Stimulated activated CD4-positive, alpha-beta T cell treated with anti-CD3 and anti-CD28 coated beads, Interleukin-4, amount 100 ng/mL, for 1 hour (primary cell): ENCODE measurements at places on chromosomes 3 and 15.

DNA sequence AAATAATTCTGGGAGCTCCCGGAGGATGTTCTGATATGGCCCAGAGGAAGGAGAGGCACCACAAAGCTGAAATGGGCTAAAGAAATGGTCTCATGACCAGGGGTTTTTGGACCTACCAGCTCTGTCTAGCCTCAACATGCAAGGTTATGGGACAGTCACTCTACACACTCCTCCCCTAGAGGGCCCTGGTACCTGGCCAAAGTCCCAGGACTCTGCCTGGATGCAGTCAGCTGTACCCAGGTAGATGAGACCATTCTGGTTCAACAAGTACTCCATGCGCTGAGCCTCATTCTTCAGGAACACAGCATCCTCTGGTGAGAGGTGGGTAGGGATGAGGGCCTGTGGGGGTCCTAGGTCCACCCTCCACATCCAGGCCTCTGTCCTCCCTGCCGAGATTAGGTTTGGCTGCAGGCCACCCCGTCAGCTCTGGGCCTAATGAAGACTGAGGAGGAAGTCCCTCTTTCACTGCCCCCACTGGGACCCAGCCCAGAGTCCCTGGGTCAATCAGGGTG, 9.5 kb downstream of the EPB42 start:
- DNase-seq: no peak

GRCh38 chr15:88814393-88814792, 11.2 kb downstream of the ACAN start:
- DNase-seq: no peak

GRCh38 chr3:51328206-51328605, 56.9 kb upstream of the MANF start:
- no peak for DNase-seq

DNA sequence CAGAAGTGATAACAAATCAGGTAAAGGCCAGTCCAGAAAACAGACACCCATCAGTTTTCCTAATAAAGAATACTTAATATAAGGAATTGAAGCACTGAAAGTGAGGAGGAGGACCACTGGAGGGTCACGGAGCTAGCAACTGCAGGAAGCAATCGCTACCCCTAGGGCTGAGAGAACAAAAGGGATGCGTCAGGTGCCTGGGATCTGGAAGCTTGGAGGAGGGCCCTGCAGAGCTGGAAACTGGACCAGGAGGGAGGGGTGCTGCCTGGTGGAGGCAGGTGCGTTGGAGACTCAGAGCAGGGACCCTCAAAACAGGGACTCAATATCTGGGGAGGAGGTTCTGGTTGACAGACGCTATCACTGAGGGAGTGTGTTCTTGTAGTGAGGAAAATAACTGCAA, 308.1 kb upstream of the RASGRP1 start:
- DNase-seq: no peak

DNA sequence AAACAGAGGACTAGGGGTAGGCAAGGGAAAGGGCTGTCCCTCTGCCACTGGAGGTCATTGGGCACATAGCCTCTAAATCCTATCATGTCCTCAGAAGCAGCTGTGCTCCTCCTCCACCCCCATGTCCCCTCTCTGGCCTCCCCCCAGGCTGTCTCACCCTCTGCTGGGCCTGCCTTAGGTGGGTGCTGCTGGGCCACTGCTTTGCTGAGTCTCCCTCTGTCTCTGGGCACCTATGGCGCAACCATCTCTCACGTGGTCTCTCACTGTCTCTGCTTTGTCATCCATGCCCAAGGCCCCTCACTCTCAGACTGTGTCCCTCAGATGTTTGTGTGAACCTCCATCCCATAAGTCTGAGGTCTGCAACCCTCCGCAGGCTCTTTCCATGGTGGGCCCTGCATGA, 35.0 kb upstream of the IQCF6 start:
- DNase-seq: no peak

DNA sequence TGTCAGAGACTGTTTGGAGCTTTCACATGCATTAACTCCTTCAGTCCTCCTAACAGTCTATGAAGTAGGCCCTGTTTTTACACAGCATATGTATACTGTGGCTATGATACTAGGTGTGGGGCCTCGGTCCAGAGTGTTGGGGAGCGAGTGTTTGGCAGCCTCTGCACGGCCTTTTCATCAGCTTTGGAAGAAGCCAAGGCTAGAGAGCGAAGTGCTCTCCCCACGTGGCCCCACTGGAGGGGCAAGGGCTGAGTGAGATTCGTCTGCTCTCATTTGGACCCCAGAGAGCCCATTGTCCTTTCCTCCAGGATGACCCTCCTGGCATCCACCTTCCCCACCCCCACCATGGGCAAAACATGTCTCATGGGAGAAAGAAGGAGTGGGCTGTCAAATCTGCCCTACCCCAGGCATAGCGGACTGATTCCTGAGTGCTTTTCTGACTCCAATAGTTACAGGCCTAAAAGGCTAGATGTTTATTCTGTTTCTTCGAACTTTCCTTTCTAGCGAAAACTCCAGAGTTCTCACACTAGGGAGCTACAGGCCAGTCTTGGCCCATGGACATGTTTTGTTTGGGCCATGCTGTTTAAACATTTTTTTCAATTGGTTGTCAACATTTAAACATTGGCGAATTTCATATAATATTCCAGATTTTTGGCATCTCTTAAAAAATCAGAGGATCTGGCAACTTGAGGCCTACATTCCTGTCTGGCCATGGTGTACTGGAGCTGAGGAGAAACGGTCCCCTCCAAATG, 76.0 kb downstream of the EEFSEC start:
- DNase-seq: no peak

- no peak for DNase-seq
Observed at GRCh38 chr3:9398700-9399336, 1.4 kb downstream of the SETD5 start.

DNA sequence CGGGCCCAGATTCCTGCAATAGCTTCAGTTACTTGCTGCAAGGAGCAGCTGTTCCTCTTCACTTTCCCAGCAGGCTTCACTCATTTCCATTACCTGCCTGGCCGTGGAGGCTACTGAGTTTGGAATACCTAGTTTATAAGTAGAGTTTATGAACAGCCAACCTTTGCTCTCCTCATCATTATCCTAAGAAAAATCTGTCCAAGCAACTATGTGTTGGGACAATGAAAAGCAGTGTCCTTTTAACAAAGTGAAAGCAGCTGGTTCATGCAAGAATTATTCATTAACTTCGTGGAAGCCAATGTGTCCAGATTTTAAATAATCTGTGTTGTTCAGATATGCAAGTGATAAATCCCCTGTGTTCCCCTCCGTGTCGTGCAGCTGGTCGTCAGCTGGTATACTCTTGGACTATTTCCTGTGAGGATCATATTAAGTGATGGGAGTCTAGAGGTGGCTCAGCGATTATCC, 39.3 kb upstream of the SSR3 start:
- DNase-seq: no peak

GRCh38 chr15:100461049-100461448, 67.7 kb downstream of the CERS3 start:
- no peak for DNase-seq

DNA sequence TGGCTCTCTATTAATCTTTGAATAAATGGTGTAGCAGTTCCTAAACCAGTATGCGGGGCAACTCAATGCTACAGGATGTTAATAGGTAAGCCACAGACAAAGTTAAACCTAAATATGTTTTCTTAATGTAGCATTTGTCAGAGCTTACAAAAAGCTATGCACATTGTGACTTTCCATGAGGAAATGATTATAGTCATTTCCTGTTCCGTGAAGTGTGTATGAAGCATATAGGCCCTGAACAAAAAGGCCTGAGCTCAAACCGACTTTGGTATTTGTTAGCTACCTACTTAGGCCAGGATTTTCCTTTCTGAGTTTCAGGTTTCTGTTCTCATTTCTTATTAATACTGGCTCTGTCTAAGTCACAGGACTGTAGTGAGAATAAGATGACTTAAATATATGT, 14.2 kb downstream of the ZNF80 start:
- DNase-seq: no peak

- DNase-seq: no peak
Observed at GRCh38 chr3:2915826-2916225, 194.3 kb downstream of the IL5RA start.

- no peak for DNase-seq
Observed at GRCh38 chr3:186526256-186526606, 17.9 kb downstream of the CRYGS start.

- no peak for DNase-seq
Observed at GRCh38 chr3:8576841-8577571, 67.6 kb downstream of the SSUH2 start.
